Cerebellar nuclear complex (tissue), 1 donor: ENCODE measurements at places on chromosomes 16 and 17.

DNA sequence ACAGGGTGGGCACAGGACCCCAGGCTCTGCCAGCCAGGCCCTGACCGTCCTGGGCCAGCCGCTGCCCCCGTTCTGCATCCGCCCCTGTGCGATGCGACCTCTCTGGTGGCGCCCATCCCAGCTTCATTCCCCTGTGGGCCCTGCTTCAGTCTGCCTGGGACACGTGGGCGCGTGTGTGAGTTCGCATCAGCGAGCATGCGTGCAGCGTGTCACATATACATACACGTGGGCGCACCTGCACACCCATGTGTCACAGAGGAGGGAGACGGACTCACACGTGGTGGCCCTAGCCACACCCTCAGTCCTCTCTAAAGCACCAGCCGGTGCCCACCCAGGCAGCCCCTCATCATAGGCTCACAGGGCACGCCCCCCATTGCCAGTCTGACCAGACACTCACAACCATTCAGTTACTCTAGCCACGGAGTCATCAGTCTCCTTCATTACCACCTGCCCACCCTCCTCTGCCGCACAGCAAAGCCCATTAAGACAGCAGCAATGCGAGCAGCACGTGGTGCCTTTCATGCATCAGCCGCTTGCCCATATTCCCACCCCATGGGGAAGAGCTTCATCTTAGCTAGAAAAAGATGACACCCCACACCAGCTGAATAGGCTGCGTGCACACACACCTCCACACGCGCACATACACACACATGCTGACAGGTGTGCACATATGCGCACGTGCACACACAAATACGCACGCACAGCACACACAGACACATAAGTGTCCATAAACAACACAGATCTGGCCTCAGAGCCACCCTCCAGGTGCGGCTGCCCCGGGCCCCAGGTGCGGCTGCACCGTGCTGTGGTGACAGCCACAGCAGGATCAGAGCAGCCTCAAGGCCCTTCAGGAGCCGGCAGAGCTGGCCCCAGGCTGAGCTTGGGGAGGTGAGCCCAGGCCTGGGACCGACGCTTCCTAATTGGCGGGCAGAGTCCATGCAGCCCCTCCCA lies 9.5 kb upstream of the CDH15 start:
- no peak for DNase-seq

GRCh38 chr16:20799599-20799998 lies 6.7 kb downstream of the ERI2 start:
- DNase-seq, result no peak

DNA sequence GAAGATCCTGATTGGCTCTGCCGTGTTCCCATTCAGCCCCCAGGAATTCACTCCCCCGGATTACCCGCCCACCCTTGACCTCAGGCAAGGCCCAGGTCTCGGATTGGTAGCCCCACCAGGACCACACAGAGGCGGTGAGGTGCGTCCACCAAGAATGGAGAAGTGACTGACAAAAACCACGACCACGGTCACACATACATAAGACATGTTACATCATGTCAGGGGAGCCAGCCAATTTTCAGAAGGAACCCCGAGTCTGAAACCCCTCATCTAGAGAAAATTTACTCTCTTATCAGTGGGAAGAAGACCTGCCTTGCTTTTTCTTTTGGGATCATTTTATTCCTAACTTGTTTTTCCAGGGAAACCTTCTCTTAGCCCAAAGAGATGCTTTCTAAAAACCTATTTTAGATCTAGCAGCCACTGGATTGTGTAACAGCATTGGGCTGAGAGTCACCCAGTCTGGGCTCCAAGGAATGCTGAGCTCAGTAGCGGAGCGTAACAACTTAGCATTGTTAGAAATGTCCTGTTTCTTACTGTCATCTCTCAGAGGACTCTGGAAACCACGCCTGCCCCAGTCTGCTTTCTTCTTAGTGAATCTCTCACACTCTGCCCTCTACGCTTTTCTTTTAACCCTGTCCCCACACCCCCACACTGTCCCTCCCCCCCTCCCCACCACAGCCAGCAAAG lies 164.1 kb downstream of the CMIP start:
- DNase-seq, result no peak

GRCh38 chr17:59361386-59361785 lies 29.9 kb downstream of the YPEL2 start:
- no peak for DNase-seq

- DNase-seq, result peak; percentile 12
Observed at GRCh38 chr17:38444151-38444550, 15.9 kb downstream of the ARHGAP23 start.

DNA sequence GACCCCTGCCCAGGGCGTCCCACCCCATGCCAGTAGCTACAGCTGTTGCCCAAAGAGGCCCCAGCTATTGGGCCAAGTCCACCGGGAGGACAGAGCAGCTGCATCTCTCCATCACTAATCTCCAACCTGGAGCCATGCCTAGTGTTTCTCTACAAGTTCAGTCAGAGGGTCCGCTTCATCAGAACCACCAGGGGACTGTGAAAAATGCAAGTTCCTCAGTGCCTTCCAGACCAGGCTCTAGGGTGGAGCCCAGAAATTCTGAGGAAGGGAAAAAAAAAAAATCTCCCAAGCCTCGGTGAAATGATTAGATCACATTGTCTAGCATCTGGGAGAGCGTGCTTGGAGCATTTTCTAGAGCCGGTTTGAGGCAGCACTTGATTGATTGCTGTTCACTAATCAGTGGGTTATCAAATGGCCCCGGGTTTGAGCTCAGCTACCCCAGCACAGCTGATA lies 22.4 kb upstream of the HERPUD1 start:
- no peak for DNase-seq

- DNase-seq, result no peak
Observed at GRCh38 chr17:48575673-48576478, 2.3 kb downstream of the HOXB4 start.

GRCh38 chr17:28384281-28385036 lies 13.0 kb downstream of the SARM1 start:
- DNase-seq, result no peak

GRCh38 chr17:74454197-74455024 lies 12.0 kb upstream of the CD300A start:
- DNase-seq, result no peak

GRCh38 chr17:80899402-80900268 lies 92.0 kb upstream of the CHMP6 start:
- DNase-seq, result no peak
